NCI-H446 treated with DMSO at 0.1 percent for 48 hours (cell line): ENCODE measurements at places on chromosomes 13 and 19.

DNA sequence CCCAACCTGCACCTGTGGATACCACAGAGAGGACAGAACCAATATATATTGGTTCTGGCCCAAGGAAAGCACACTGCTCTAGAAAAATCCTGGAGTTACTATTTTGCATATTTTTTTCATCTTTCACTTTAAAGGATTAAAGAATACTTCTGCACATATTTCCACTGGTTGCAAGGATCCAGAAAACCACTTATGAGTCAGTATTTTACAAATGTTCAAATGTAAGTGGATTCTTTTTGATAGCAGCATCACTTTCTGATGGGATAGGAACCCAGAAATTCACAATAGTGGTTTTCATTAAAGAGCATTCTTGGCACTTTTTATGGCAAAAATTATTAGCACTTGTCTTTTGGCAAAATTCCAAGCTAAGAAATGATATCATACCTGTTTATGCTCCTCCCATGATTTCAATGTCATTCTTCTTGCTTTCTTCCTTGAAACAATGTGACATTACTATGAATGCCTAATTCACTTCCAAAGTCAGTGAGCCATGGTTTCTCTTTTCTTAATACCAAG lies 38.2 kb downstream of the MZT1 start:
- no peak for DNase-seq

GRCh38 chr19:11136400-11137101 lies 19.0 kb downstream of the SPC24 start:
- no peak for DNase-seq

- no peak for DNase-seq
These were observed 11.3 kb downstream of the LILRB4 start for GRCh38 chr19:54674021-54674617.

- no peak for DNase-seq
These were observed 4.7 kb downstream of the PNMA8A start for GRCh38 chr19:46466536-46467196.
